ENCODE measurements at places on chromosomes 12 and 14.

GRCh38 chr12:121812320-121812871 lies 8.6 kb downstream of the SETD1B start:
- DNase-seq, result no peak

- DNase-seq, result no peak
Measured at GRCh38 chr12:127272864-127273263, 994.1 kb upstream of the TMEM132C start.

GRCh38 chr14:85873006-85873405 lies 343.1 kb downstream of the FLRT2 start:
- DNase-seq, result no peak

GRCh38 chr12:100279159-100279558 lies 12.2 kb downstream of the SCYL2 start:
- DNase-seq, result no peak

GRCh38 chr14:94761348-94761996 lies 8.4 kb downstream of the GSC start:
- DNase-seq, result no peak
